H1 (cell line): ENCODE measurements at places on chromosomes 6 and 20. TPM values are rescaled to one million over a fixed set of nuclear protein-coding genes. Genes with fewer than 3 reads are reported as not detected.

Gene SLC17A2
- total RNA-seq = not detected in 2 replicates

Gene STX11
- total RNA-seq = 0.21 and 0.34 TPM in 2 replicates

Gene LGSN
- total RNA-seq = 0.19 TPM in 1 of 2 replicates, not detected in the other

GRCh38 chr6:142192343-142192742 is 45.3 kb downstream of the VTA1 start:
- no peak overlapping the region for H3K4me3 ChIP-seq
- no peaks in the 10 kb centered on the region for H3K27me3 ChIP-seq
- no peak overlapping the region for H3K27ac ChIP-seq
- no peak for DNase-seq
- no peaks in the 10 kb centered on the region for H3K4me1 ChIP-seq

DNA sequence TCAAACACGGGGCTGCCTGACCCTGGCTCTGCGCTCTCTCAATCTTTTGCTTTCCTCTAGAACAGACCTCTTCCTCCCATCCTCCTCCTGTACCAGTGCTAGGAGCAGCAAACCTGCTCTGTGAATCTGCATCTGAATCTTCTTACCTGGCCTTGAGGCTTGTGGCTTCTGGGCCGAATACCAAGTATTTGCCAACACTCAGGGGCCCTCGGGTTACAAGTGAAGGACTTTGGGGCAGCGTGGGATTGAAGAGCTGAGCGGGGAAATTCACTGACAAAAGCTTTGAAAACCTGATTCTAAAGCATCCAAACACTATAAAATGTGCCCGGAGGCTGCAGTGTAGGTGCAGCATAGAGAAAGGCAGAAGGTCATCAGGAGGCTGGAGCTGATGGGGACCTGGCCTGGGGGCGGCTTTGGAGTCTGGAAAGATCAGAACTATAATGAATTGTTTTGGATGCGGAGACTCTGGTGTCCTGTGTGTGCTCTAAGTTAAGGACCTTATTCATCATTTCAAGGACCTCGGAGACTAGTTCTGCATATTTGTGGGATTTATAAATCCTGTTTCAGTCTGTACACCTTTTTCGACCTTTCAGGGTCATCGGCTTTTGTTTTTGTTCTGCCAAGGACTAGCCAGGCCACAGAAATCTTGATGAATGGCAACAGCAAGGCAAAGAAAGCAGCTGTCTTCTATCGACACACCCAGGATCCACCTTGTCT is 16.4 kb upstream of the IGF2R start:
- H3K27me3 ChIP-seq = no peaks in the 10 kb centered on the region
- H3K4me1 ChIP-seq = no peaks in the 10 kb centered on the region; the same call in none of the 2 replicates
- no peak overlapping the region for H3K4me3 ChIP-seq
- no peak for DNase-seq
- H3K36me3 ChIP-seq = no peaks in the 10 kb centered on the region

DNA sequence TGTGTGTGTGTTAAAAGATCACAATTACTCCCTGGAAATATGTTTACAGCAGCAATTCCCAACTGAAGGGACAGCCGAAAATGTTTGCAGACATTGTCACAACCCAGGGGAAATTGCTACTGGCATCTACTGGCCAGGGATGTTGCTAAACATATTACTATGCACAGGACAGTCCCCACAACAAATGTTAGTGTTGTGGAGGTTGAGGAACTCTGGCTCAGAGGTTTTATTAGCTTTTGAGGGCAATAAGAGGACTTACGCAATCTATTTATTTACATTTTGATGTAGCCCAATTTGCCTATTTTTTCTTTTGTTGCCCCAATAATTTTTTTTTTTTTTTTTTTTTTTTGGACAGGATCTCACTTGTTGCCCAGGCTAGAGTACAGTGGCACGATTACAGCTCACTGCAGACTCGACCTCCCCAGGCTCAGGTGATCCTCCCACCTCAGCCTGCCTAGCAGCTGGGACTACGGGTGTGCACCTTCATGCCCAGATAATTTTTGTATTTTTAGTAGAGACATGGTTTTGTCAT is 154.1 kb downstream of the RPS12 start:
- DNase-seq = no peak
- H3K4me1 ChIP-seq = no peaks in the 10 kb centered on the region
- no peak overlapping the region for H3K27ac ChIP-seq
- H3K36me3 ChIP-seq = no peaks in the 10 kb centered on the region

- no peaks in the 10 kb centered on the region; the same call in 1 of the 2 replicates for H3K36me3 ChIP-seq
- H3K27ac ChIP-seq = no peak overlapping the region
- H3K4me1 ChIP-seq = no peaks in the 10 kb centered on the region
Measured at GRCh38 chr20:34925981-34926380, 29.6 kb downstream of the GSS start.

GRCh38 chr6:84920021-84920420 is 155.6 kb upstream of the TBX18 start:
- H3K27me3 ChIP-seq = no peaks in the 10 kb centered on the region
- H3K4me1 ChIP-seq = no peaks in the 10 kb centered on the region
- H3K27ac ChIP-seq = no peak overlapping the region
- H3K36me3 ChIP-seq = no peaks in the 10 kb centered on the region

DNA sequence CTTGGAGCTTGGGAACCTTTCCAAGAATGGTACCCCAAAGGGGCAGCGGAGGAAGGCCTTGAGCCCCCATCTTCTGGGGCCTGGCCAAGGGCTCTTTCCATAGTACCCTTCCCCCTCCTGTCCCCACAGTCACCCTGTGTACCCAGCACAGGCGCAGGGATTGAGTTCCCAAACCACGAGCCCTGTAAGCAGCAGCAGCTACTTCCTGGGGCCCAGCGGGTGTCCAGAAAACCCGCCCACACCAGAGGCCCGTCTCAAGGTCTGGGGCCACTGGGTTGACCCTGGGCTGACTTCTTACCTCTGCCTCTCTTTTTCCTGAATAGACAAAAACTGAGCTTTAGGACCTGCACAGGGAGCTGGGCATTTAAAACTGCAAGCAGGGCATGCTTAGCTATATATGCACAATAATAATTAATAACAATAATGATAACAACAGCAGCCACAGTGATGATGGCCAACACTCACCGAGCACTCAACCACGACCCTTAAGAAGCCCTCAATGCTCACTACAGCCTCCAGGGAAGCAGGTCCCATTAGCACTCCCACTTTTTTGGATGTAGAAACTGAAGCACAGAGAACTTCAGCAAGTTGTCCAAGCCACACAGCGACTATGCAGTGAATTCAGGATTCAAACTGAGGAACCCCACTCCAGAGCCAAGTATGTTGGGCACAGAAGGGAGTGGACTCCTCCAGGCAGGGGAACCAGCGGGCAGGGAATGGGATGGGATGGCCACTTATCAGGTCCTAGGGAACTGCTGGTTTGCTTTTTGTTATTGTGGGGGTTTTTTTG is 14.5 kb downstream of the NOL4L start:
- H3K27ac ChIP-seq = no peak overlapping the region
- no peak for DNase-seq
- no peaks in the 10 kb centered on the region for H3K27me3 ChIP-seq
- peaks cover 5% of the 10 kb centered on the region; the same call in 1 of the 2 replicates for H3K4me1 ChIP-seq
- no peaks in the 10 kb centered on the region for H3K36me3 ChIP-seq

GRCh38 chr6:92026878-92027277 is 1392.5 kb downstream of the EPHA7 start:
- no peak overlapping the region for H3K27ac ChIP-seq
- H3K4me3 ChIP-seq = no peak overlapping the region
- H3K36me3 ChIP-seq = no peaks in the 10 kb centered on the region
- no peak for DNase-seq

GRCh38 chr6:79133173-79133572 is 55.1 kb upstream of the PHIP start:
- H3K27me3 ChIP-seq = no peaks in the 10 kb centered on the region
- DNase-seq = no peak
- no peak overlapping the region for H3K4me3 ChIP-seq
- no peak overlapping the region for H3K27ac ChIP-seq
- no peaks in the 10 kb centered on the region for H3K36me3 ChIP-seq
